ENCODE measurements at places on chromosomes 6 and 20.

- no peak for DNase-seq
Measured at GRCh38 chr20:1154691-1155090, 30.1 kb downstream of the TMEM74B start.

GRCh38 chr6:170073846-170074245 lies 217.0 kb downstream of the DLL1 start:
- DNase-seq, result no peak

DNA sequence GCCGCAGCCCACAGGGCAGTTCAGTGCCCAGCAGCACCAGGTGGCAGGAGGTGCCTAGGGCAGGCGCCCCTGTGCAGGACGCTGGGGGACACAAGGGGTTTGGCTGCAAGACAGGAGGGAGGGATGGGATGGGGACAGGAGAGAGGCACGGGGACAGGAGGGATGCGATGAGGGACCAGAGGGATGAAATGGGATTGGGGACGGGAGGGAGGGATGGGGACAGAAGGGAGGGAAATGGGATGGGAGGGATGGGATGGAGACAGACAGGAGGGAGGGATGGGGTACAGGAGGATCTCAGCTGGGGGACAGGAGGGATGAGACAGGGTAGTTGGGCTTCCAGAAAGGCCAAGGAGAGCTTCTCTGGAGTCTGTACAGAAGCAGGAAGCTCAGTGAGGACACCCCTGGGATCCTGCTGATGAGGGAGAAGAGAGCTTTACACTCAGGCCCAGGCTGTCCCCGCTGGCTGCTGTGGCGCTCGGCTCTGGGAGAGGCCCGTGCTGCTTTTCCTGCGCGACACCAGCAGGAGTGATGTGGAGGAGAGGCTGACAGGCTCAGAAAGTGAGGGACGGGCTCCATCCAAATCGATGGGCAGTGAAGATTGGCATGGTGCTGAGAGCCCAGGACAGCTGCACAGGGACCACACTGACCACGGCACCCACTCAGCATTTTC lies 400.8 kb downstream of the SMOC2 start:
- DNase-seq, result no peak

DNA sequence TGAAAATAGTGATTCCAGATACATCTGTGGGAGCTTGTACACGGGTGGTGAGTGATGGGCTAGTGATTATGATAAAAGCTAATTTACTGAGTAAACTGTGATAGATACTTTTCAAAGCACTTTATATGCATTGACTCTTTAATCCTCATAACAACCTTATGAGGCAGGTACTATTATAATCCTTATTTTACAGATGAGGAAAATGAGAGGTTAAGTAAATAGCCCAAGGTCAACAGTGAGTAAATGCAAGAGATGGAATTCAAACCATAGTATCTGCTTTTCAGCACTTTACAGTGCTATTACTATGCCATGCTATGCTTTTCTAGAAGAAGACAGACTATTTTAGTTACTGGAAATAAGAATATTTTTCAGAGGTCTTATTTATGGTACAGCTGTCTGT lies 320.9 kb upstream of the CITED2 start:
- no peak for DNase-seq

Data from lung microvascular endothelial cell (primary cell).